ENCODE measurements at places on chromosomes 16 and 17. TPM values are rescaled to one million over a fixed set of nuclear protein-coding genes. Genes with fewer than 3 reads are reported as not detected.

- DNase-seq = no peak
These were observed 3.5 kb downstream of the MEFV start for GRCh38 chr16:3252967-3253366.

DNA sequence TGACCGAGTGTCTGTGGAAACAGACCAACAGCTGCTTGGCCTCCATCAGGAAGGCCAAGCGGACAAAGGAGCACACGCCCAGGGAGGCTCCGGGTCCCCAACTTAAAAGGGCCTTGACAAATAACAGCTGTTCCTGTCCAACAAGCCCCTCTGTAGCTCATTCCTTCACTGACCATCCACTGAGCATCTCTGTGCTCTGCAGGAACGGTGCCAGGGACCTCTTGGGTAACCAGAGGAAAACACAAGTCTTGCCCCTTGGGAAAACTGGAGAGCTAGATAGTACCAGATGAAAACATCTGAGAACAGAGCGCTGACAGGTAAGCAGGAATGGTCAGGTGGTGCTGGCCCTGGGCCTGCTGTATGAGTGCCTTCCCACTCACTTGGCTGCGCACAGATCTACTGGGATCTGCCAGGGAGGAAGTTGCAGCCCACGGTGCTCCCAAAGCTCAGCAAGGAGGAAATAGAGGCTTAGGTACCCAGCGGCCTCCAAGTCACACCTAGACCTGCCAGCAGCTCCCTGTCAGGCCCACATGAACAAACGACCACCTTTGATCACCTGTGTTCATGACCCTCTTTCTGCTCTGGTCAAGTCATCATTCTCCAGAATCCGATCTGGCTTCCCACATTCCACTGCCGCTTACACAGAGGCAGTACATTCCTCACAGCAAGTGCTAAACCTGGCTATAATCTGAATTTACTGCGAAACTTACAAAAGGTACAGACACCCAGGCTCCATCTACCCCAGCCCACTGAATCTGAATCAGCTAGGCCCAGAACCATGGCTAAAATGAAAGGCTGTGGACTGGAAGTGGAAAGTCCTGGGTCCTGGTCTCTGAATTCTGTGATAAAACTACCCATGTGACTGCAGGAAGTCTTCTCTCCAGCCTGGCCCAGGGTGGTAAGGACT, 12.5 kb downstream of the DCAKD start:
- DNase-seq = no peak

- DNase-seq = peak; percentile 52
These were observed 23.9 kb downstream of the PHB1 start for GRCh38 chr17:49390548-49391324.

DNA sequence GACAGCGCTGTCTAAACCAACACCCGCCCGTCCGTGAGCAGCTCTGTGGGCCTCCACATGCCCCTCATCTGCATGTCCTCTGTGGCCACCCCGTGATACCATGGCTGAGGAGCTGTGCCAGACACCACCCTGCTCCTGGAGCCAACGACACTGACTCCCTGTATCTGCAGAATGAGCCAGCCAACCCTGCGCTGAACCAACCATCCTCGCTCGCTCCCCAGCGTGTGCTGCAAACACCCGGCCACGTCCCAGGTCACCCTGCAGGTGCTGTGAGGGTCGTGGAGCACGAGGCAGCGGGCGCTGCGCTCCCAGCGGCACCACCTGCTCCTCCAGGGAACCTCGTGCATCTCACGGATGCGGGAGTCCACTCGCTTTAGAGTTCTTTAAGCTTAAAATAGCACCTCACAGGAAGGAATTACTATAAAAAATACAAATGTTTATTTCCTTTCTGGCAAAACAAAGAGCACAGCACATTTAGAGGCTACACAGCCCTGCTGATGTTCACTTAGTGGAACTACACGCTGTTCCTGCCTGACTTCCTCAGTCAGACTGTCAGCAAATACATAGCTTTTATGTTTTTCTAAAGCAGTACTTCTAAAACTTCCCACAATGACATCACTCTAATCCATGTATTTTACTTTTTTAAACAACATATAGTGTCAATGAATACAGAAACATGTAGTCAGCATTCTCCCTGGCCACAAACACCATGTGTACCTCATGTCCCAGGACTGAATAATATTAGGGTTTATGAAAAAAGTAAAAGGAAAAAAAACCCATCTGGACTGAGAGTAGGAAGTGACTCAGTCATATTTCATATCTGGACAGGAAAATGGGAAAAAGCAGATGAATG, 43.5 kb downstream of the MAP1LC3B start:
- no peak for DNase-seq

DNA sequence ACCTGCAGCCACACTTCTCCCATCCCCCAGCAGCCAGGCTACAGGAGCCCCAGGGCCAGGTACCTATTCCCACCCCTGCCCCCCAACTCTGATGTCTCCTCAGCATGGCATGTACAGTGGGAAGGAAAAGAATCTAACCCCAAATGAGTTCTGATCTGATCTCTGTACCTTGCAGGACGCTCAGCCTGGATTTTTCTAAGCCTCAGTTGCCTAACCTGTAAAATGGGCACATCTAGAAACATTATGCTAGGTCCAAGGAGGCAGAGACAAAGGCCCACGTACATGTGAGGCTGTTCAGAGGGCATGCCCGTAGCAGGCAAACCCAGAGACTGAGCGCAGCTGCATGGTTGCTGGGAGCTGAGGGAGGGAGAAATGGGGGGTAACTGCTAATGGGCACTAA, 35.1 kb downstream of the SLC38A8 start:
- DNase-seq = no peak

DNA sequence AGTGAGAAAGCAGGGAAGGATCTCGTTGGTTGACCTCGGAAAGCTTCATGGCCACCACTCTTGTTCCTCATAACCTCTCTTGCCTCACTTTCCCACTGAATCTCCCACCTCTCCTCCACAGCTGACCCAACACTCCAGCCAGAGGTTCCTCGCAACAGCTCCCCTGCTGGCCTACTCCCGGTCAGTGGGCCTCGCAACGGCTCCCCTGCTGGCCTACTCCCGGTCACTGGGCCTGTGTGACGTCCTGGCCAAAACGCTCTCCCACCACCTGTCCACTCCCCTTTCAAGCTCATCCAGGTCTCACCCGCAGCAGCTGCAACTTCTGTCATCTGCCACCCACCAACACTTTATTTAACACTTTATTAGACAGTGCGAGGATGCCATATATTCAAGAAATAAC, 149.1 kb downstream of the VPS53 start:
- peak; percentile 4 for DNase-seq

DNA sequence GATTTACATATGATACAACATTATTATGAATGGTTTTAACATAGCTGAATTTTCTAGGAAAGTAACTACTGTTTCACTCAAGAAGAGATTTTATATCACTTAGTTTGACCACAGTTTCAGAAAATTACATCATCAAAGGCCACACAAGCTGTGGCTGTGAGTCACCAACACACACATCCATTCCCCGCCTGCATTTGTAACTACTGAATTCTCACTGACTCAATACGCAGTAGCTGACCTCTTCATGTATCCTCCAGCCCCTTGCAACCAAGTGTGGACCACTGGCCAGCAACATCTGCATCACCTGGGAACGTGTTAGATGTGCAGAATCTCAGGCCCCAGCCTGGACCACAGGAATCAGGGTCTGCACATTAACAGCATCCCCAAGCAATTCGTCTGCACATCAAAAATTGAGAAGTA, 197.6 kb downstream of the XYLT1 start:
- peak; percentile 63 for DNase-seq

GRCh38 chr17:21171970-21172510, 41.9 kb downstream of the TMEM11 start:
- no peak for DNase-seq

The NBR1 gene
- total RNA-seq = 101 TPM

The ADGRG3 gene
- not detected for total RNA-seq

The KRTAP9-3 gene
- not detected for total RNA-seq

The ZNF200 gene
- 14.6 TPM for total RNA-seq

The CCL1 gene
- not detected for total RNA-seq

The ZNF205 gene
- 17.7 TPM for total RNA-seq

The NPIPB12 gene
- 86.4 TPM for total RNA-seq
